CD4-positive, alpha-beta memory T cell (primary cell): ENCODE measurements at places on chromosomes 6 and 20. TPM values are rescaled to one million over a fixed set of nuclear protein-coding genes. Genes with fewer than 3 reads are reported as not detected.

FAXC gene
- polyA plus RNA-seq: not detected

SMLR1 gene
- polyA plus RNA-seq: not detected

BPIFB4 gene
- polyA plus RNA-seq: not detected

GPX5 gene
- not detected for polyA plus RNA-seq

EEF1A2 gene
- not detected for polyA plus RNA-seq

ECT2L gene
- 0.13 TPM for polyA plus RNA-seq

CRNKL1 gene
- 10.4 TPM for polyA plus RNA-seq

SLC26A8 gene
- polyA plus RNA-seq: not detected

CLDN20 gene
- not detected for polyA plus RNA-seq

- no peaks in the 10 kb centered on the region for H3K27me3 ChIP-seq
- H3K4me3 ChIP-seq: no peak overlapping the region
- no peak for DNase-seq
These were observed 612.3 kb downstream of the UTRN start for GRCh38 chr6:144897441-144897921.

DNA sequence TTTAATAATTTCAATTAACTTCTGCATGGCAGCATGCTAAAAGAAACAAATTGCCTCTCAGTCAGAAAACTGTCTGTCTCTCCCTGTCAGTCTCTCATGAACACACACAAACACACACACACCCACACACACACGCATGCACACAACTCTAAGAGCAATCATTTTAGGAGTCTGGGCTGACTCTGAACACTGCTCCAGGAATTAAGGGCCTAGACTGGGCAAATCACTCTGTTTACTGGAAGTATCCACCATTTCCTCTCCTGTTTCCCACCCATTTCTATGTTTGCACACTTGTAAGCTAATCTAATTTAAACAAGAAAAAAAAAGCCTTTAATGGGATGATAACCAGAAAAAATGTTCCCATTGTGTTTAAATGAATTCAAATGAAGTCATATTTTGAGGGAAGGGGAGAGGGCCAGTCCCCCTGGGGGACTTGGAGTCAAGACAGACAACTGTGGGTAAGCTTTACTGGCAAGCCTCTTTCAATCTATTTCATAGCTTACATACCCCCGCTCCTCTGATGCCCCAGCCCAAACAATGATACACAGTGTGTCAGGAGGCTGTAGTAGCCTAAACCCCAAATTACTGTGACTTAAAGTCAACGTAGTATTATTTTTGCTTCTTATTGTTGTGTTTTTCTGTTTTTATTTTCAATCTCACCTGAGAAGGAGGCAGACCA is 447.8 kb upstream of the FLRT3 start:
- no peaks in the 10 kb centered on the region for H3K4me1 ChIP-seq
- H3K27me3 ChIP-seq: no peaks in the 10 kb centered on the region
- H3K27ac ChIP-seq: no peak overlapping the region
- H3K4me3 ChIP-seq: no peak overlapping the region
- DNase-seq: no peak

- peaks cover 10% of the 10 kb centered on the region for H3K4me1 ChIP-seq
- H3K36me3 ChIP-seq: no peaks in the 10 kb centered on the region
- no peak for DNase-seq
These were observed 52.4 kb upstream of the GGTLC1 start for GRCh38 chr20:24040896-24041459.

- H3K27me3 ChIP-seq: no peaks in the 10 kb centered on the region
- H3K36me3 ChIP-seq: no peaks in the 10 kb centered on the region
- no peak overlapping the region for H3K27ac ChIP-seq
- H3K4me1 ChIP-seq: no peaks in the 10 kb centered on the region
These were observed 13.0 kb downstream of the C6orf163 start for GRCh38 chr6:87357479-87358196.

DNA sequence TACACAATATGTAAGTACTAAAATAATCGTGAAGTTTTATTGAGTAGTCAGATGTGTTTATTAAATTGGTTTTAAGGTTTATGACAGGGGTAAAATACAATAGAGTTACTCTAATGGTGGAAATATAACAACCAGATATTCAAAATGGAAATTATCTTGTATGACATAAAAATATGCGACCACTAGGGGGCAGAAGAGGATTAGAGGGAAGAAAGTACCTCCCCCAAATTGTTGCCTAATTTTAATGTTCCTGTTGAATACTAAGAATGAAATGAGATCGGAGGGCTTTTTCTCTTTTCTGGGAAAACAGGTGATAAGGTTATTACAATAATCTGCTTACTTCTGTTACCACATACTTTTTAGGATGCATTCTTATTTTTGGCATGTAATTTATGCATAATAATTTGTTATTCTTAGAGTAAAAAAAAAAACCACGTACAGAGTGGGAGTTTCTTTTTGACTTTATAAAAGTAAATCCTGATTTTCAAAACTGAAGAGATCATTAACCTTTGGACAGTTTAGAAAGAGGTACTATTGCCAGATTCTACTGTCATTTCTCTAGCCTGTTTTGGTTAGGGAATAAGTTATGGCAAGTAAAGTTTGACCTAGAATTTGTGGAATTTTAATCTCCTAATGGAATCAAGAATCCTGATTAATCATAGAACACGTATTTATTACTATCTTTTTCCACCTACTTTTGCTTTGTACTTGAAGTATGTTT is 159.2 kb downstream of the CD109 start:
- no peaks in the 10 kb centered on the region for H3K4me1 ChIP-seq
- peak; percentile 49 for DNase-seq
- no peaks in the 10 kb centered on the region for H3K27me3 ChIP-seq
- H3K36me3 ChIP-seq: no peaks in the 10 kb centered on the region
- no peak overlapping the region for H3K4me3 ChIP-seq

DNA sequence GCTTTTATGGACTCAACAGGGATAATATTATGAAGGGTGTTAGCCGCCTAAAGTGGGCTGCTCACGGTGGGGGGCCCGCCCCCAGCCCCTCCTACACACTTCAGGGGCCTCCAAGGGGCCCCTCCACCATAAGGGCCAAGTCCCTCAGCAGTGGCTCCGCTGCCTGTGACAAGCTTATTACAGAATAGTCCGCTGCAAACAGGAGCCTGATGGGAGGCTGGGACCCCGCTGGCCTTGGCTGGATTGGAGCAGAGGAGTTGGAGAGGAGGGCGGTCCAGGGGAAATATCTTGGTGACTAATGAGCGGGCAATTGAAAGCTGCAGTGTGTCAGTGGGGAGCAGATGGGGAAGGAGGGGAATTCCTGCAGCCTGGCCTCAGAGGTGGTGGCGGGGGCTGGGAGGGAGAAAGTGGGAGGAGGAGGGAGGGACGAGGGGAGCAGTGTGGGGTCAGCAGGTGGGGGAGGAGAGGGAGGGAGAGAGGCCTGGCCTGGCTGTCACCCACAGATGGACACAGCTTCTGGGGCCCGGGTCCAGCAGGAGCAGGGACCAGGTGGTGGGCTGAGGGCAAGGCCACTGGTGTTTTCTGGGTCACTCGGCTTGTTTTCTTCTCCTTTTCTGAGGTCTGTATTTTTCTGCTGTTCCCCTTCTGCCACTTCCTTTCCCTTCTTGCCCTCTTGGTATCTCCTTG is 57.6 kb upstream of the FOXP4 start:
- no peak for DNase-seq
- H3K36me3 ChIP-seq: no peaks in the 10 kb centered on the region
- H3K27me3 ChIP-seq: no peaks in the 10 kb centered on the region
- no peak overlapping the region for H3K27ac ChIP-seq
- H3K4me3 ChIP-seq: no peak overlapping the region

DNA sequence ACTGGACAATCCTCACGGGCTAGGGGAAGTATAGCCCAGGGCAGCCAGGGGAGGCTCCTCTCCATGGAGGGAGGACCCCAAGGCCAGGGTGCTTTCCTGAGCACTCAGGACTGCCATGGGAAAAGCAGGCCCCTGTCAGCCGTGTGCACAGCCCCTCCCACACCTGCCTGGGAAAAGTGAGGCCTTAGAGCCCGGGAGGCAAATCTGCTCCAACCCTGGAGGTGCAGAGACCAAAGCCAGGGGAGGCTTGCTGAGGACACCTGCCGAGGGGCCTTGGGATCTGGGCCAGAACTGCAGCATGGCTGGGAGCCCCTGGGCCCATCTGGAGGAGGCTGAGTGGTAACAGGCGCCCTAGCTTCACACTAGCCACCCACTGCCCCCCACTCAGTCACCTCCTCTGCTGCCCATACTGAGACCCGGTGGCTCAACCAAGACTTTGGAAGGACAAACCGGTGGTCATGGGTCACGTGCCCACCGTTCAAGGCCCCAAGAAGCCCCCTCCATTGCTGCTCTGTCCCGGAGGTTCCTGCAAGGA is 55.2 kb downstream of the YTHDF1 start:
- no peak for DNase-seq
- no peaks in the 10 kb centered on the region for H3K4me1 ChIP-seq
- H3K4me3 ChIP-seq: no peak overlapping the region
- no peaks in the 10 kb centered on the region for H3K27me3 ChIP-seq
- H3K36me3 ChIP-seq: no peaks in the 10 kb centered on the region
- no peak overlapping the region for H3K27ac ChIP-seq

DNA sequence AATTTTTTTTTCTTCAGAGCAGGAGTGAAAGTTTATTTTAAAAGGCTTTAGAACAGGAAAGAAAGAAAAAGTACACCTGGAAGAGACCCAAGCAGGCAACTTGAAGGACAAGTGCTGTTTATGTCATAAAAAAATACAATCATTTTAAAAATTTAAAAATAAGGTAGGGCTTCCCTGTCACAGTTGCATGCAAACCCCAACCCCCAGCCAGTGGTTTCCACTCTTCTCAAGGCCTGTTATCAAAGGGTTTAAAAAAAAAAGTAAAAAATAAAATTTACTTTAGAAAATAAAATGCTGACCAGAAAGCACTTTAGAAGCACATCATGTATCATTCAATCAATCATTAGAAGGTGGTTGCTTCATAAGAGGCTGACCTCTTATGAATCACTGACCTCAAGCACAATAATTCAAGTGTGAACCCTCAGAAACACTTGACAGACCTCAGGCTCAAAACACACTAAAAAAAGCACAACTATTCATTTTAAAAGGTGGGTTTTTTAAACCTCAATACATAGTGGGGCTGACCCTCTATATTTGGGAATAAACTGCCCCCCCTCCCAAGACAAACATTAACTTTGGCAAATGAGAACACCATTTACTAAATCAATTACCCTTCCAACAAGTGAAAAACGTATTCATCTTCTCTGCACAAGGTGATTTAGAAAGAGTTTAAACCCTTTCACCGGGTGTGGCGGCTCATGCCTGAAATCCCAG is 15.6 kb downstream of the ILRUN start:
- no peak for DNase-seq
- no peaks in the 10 kb centered on the region for H3K36me3 ChIP-seq
- no peaks in the 10 kb centered on the region for H3K27me3 ChIP-seq
- peaks cover 32% of the 10 kb centered on the region for H3K4me1 ChIP-seq

DNA sequence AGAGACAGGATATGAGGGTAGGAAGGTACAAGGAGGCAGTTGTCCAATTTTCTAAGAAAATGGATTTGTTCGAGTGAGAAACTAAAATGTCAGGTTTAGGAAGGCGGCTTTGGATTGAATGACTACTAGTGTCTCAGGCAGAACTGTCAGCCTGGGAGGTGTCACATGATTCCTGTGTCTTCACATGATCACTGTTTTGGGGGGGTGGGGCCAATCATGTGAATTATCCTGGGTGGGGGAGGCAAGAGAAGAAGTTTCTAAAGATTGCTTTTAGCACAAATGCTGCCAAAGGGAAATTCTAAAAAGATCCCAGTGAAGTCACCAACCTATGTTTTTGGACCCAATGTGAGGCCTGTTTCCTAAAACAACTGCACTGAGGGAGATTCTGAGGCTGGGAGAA is 2.3 kb downstream of the SIRPA start:
- no peak overlapping the region for H3K27ac ChIP-seq
- H3K36me3 ChIP-seq: no peaks in the 10 kb centered on the region
- H3K4me1 ChIP-seq: peaks cover 5% of the 10 kb centered on the region
- peaks cover 8% of the 10 kb centered on the region for H3K27me3 ChIP-seq

- no peak overlapping the region for H3K4me3 ChIP-seq
- no peak for DNase-seq
- no peak overlapping the region for H3K27ac ChIP-seq
- H3K36me3 ChIP-seq: no peaks in the 10 kb centered on the region
These were observed 27.6 kb upstream of the ADA start for GRCh38 chr20:44678990-44679611.

DNA sequence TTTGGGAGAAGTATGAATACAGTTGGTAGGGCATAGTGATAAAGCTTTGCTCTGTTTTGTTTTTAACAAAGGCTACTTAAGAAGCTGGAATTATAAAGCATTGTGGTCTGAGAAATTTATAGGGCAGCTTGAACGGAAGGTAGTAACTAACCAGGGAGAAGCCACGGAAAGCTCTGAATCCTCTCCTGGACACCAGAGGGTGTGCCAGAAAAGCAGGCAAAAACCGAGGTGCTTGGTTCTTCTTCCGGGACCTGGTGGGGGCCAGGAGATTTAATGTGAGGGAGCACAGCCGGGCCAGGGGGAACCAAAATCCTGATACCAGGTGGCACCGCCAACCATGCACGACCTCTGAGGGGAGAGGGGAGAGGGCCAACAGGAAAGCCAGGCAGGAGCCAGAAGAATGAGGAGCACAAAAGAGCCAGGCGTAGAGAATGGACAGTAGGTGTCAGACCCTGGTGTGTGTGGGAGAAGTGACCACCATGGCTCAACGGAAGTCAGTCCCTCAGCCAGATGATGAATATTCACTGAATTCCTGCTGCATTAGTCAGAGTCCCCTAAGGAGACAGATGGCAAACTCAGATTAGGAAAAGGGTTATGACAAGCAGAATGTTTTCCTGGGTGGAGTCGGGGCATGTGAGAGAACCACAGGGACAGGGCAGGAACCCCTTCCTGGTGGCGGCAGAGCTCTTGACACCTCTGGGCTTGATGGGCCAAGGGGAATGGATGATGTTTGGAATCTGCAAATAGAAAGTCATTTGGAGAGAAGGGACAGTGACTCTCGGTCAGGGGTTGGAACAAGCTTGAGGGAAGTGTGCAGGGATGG is 262.3 kb downstream of the ZNF217 start:
- H3K36me3 ChIP-seq: no peaks in the 10 kb centered on the region
- no peaks in the 10 kb centered on the region for H3K27me3 ChIP-seq
- H3K4me3 ChIP-seq: no peak overlapping the region
- H3K27ac ChIP-seq: no peak overlapping the region
- no peak for DNase-seq

GRCh38 chr6:124033501-124033900 is 229.8 kb downstream of the NKAIN2 start:
- H3K27me3 ChIP-seq: no peaks in the 10 kb centered on the region
- H3K27ac ChIP-seq: no peak overlapping the region
- no peak for DNase-seq
- no peak overlapping the region for H3K4me3 ChIP-seq
- H3K36me3 ChIP-seq: no peaks in the 10 kb centered on the region

GRCh38 chr6:33192105-33192646 is at the start of gene COL11A2:
TSS of gene COL11A2 (minus strand) at chr6:33192467. CDS start at chr6:33192240, 227 bp downstream.
- peaks cover 31% of the 10 kb centered on the region for H3K36me3 ChIP-seq
- H3K4me3 ChIP-seq: no peak within 1 kb of the TSS
- peaks cover 21% of the 10 kb centered on the region for H3K27me3 ChIP-seq
- no peak within 1 kb of the TSS for H3K27ac ChIP-seq
